Suprapubic skin (tissue), 4 donors: ENCODE measurements at places on chromosomes 3 and 15.
A peak's percentile ranks its signal among the peaks of the same experiment; 100 is the strongest.

DNA sequence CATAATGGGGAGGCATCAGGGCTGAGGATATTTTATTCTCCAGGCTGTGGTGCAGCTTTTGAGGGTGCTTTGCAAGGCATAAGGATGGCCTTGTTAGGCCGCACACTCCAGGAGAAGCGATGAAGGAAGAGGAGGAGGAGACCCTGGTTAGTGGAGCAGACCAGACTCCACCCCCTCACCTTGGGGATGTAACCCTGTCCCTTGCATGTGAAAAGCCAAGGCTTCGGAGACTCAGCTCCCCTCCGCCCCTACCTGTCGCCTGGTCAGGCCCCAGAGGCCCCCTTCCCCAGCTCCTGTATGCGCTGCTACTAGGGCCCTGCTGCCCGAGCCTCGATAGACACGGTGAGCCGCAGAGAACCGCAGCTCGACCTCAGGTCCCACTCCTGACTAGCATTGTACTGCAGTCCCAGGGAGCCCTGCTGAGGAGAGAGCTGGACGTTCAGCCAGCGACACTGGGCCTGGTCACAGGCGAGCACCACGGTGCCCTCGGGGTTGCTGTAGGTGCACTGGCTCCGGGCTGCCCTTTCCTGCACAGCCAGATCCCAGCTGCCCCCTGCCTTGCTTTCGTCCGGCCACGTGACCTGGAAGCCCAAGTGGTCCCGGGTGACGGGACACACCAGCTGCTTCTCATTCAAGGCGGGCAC is 10.2 kb downstream of the CPN2 start:
- no peaks in the 10 kb centered on the region for H3K36me3 ChIP-seq
- no peak overlapping the region for H3K4me3 ChIP-seq
- no peak overlapping the region for H3K27ac ChIP-seq

DNA sequence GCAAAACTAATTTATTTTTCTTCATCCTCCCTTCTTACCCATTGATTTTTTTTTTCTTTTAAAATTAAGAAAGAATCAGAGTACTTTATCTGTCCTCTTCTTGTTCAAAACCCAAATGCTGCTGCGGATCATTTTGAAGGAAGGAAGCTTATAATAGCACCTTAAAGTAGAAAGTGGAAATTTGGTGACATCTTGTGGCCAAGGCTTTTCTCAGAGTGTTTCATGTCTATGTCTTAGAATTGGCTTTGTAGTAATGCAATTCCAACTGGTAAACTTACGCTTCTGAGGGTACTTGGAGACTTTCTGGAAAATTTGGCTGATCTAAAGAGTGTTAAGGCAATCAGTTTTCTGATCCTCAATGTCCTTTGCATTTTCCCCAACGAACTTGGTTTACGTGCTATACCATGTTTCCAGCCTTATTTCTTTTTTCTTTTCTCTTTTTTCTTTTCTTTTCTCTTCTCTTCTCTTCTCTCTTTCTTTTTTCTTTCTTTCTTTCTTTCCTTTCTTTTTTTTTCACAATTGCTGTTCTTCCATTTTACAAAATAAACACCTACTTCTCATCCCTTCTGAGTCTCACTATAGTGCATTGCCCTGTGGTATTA is 30.7 kb downstream of the C3orf38 start:
- H3K4me1 ChIP-seq, result no peaks in the 10 kb centered on the region
- H3K36me3 ChIP-seq, result no peaks in the 10 kb centered on the region
- no peak overlapping the region for H3K4me3 ChIP-seq
- H3K27ac ChIP-seq, result no peak overlapping the region
- no peak for DNase-seq
- H3K27me3 ChIP-seq, result no peaks in the 10 kb centered on the region

DNA sequence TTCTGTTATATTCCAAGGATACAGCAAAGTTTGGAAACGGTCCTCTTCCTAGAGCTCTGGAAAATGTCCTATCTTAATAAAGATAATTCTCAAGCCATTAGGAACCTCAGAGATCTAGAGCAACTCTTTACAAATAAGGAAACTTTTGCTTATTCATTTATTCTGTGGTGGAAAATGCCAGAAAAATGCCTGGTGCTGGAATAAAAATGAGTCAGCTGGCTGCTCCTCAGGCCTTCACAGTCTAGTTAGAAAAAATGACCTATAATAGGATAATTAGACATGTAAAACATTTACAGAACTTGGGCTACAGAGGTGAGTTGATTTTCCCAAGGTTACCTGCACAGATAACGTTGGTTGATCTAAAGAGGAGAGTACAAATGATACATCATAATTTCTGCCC is 372.5 kb downstream of the NLGN1 start:
- no peak overlapping the region for H3K4me3 ChIP-seq
- H3K27ac ChIP-seq, result no peak overlapping the region
- H3K4me1 ChIP-seq, result no peaks in the 10 kb centered on the region
- no peak for DNase-seq
- no peaks in the 10 kb centered on the region for H3K27me3 ChIP-seq

DNA sequence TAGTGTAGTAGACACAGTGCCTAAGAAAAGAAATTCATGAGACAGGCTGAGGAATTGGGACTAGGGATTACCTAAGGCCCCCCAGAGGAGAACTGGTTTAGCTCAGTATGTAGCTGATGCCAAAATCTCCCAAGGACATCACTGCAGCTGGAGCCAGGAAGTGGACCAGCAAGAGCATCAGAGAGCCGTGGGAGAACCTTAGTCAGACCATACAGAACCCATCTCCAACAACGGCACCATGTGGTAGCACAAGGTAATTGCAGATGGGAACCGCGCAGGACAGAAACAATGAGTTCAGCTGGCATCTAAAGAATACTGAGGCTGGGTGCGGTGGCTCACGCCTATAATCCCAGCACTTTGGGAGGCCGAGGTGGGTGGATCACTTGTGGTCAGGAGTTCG is 81.7 kb downstream of the WNT5A start:
- no peaks in the 10 kb centered on the region for H3K36me3 ChIP-seq
- DNase-seq, result no peak
- no peak overlapping the region for H3K27ac ChIP-seq
- H3K27me3 ChIP-seq, result peaks cover 2% of the 10 kb centered on the region
- H3K4me3 ChIP-seq, result no peak overlapping the region

- peaks cover 19% of the 10 kb centered on the region for H3K27me3 ChIP-seq
- H3K27ac ChIP-seq, result peak overlapping the region; percentile 90
- H3K36me3 ChIP-seq, result no peaks in the 10 kb centered on the region
These were observed 10.4 kb downstream of the NR2F2 start for GRCh38 chr15:96340598-96341512.

DNA sequence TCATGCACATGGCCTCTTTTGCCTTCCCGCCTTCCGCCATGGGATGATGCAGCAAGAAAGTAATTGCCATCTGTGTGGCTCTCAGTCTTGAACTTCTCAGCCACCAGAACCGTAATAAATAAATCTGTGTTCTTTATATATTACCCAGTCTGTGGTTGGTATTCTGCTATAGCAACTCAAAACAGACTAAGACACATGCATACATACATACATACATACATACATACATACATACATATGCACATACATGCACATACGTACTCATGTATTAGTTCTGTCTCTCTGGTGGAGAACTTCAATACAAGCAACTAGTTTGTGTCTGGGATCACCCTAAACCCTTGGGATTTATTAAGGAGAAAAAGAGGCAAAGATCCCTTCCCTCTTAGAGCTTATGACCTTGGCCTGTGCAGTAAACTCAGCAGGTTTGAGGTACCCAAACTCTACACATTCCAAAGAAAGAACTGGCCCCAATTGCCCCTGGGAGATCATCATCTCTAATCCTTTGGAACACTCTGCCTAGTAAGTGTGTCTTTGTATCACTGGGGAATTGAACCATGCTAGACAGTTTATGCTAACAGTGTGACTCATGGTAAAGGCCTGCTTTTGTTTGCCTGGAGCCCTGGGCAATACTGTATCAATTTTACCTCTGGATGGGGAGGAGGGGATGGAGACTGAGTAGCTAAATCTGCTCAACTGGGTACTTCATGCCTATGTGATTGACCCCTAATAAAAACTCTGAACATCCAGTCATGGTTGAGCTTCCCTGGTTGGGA is 115.6 kb upstream of the LMCD1 start:
- no peaks in the 10 kb centered on the region for H3K36me3 ChIP-seq
- DNase-seq, result no peak
- H3K27me3 ChIP-seq, result no peaks in the 10 kb centered on the region
- H3K4me1 ChIP-seq, result no peaks in the 10 kb centered on the region

DNA sequence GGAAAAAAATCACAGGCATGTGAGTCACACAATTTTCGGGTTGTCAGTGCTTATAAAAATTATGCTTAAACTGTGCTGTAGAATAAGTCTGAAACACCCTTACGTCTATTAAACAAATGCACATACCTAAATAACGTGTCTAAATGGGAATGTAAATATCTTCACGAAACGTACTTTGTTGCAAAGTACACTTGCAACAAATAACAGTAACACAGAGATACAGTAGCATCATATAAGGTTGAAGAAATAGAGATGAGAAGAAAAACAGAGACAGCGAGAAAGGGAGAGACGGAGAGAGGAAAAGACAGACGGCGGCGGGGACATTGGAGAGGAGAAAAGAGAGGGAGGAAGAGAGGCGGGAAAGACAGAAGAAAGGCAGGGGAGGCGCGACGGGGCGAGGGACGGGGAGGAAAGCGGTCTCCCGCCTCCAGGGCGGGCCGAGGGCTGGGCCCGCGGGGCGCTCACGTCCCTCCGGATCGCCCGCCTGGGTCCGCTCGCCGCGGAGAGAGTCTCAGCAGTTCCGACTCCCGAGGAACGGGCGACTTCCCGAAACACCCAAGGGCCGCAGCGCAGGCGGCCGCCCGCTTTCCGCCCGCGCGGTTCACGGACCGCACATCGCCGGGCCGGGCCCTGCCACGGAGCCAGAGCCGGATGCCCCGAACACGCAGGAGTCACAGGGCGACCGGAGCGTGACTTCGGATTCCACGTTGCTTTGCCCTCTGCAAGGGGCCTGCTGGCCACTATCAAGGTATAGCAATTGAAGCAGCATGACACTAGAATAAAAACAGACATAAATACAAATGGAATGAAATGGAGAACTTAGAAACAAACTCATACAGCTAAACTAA is 153.4 kb downstream of the LMLN start:
- H3K36me3 ChIP-seq, result no peaks in the 10 kb centered on the region
- H3K4me1 ChIP-seq, result peaks cover 6% of the 10 kb centered on the region
- DNase-seq, result no peak
- no peak overlapping the region for H3K4me3 ChIP-seq

DNA sequence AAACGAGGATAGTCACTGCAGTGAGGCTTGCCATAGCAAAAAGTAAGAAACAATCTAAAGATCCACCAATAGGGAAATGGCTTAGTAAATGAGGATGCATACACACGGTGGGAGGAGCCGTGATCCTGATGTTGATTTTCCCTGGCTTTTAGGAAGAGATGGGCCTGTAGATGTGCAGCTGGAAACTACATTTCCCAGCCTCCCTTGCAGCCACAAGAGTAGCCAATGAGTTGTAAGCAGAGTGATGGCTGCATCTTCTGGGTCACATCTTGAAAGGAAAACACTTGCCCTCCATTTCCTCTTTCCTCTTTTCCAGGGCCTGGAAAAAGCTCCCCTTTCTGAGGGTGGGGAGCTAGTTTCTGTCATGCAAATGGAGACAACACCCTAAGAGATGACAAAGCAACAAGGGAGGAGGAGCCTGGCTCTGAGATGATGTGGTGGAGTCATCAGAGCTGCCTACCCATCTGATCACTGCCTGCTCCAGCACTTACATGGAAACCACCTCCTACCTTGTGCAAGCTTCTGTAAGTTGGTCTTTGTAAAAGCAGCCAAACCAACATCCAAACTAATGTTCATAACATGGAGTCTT is 139.1 kb downstream of the TLE3 start:
- H3K4me1 ChIP-seq, result no peaks in the 10 kb centered on the region
- H3K36me3 ChIP-seq, result no peaks in the 10 kb centered on the region
- H3K4me3 ChIP-seq, result no peak overlapping the region

GRCh38 chr3:16528106-16528505 is 14.6 kb upstream of the RFTN1 start:
- H3K27ac ChIP-seq, result no peak overlapping the region
- H3K4me3 ChIP-seq, result no peak overlapping the region
- H3K36me3 ChIP-seq, result no peaks in the 10 kb centered on the region
- H3K27me3 ChIP-seq, result no peaks in the 10 kb centered on the region
- DNase-seq, result no peak
- no peaks in the 10 kb centered on the region for H3K4me1 ChIP-seq

DNA sequence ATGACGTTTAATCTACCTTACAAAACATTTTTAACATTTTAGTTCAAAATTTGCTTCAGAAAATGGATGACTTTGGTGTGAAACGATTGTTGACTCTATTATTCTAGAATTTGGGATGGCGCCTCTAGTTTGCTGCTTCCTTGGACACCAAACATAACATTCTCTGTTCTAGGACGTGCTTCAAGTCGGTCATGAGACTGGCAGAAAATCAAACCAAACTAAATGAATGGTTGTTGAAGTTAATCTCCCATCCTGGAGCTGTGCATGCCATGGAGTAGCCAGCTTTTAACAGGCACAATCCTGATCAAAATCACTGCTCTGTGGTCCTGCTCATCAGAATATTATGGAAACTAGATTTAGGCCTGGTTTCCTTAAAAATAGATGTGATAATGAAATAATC is 9.6 kb upstream of the LRRFIP2 start:
- no peaks in the 10 kb centered on the region for H3K27me3 ChIP-seq
- peaks cover 43% of the 10 kb centered on the region for H3K4me1 ChIP-seq
- H3K36me3 ChIP-seq, result no peaks in the 10 kb centered on the region
- H3K4me3 ChIP-seq, result no peak overlapping the region

DNA sequence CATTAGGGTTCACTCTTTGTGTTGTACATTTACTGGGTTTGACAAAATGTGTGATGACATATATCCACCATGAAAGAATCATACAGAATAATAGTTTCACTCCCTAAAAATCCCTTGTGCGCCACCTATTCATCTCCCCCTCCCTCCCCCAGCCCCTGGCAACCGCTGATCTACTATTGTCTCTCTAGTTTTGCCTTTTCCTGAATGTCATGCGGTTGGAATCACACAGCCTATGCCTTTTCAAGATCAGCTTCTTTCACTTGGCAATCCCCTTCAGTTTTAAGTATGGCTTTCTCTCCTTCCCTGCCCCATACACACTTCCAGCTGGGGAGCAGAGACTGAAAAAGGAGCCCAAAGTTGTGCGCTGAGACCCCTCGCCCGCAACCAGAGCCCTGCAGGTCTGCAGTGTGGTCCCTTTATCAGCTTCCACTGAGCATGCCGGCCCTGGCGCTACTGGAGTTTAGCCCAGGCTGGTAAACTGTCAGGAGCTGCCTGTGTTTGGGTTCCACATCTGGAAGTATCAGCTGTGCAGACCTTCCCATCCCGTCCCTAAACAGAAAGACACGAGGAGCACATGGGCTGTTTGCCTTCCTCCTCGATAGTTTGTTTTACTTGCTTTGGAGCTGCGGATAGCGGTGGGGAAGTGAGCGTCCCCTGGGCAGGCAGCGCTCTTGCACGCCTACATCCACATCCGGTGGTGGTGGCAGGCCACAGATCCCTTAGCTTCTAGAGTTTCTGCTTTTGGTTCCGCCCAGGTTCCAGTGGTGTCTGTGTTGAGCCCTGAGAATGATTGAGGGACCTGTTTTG is 12.3 kb downstream of the BOC start:
- no peak for DNase-seq
- peaks cover 12% of the 10 kb centered on the region for H3K36me3 ChIP-seq
- H3K27ac ChIP-seq, result peak overlapping the region; percentile 28

- H3K4me3 ChIP-seq, result no peak overlapping the region
- no peaks in the 10 kb centered on the region for H3K27me3 ChIP-seq
- DNase-seq, result no peak
- no peaks in the 10 kb centered on the region for H3K36me3 ChIP-seq
These were observed 92.9 kb upstream of the AGBL1 start for GRCh38 chr15:85986741-85987140.
